Astrocyte (in vitro differentiated cells and primary cell): ENCODE measurements at places on chromosomes 4 and X.

- DNase-seq, result no peak
Measured at GRCh38 chrX:150765782-150766350, 72.7 kb downstream of the MTMR1 start.

GRCh38 chr4:177374966-177375365 is 65.3 kb downstream of the NEIL3 start:
- no peak for DNase-seq

DNA sequence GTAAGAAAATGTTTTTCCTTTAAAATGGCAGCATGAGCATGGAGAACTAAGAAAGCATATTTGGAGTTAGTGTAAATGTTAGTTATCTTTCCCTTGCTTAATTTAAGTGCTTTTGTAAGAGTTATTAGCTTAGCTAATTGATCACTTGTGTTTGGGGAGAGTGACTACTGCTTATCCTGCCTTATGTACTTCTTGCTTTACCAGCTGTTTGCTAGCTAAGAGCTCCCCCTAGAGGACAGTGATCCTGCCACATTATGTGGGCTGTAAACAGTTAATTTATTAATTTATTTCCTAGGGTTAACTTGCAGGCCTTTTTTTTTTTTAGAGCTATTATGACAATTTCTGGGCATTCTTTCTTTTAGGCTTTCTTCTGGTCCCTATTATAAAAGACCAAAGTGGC is 435.8 kb downstream of the MAGEB5 start:
- no peak for DNase-seq

- DNase-seq, result no peak
Measured at GRCh38 chr4:40190880-40191815, 5.7 kb upstream of the RHOH start.

- no peak for DNase-seq
Measured at GRCh38 chr4:139848028-139848427, 182.4 kb downstream of the MGST2 start.

DNA sequence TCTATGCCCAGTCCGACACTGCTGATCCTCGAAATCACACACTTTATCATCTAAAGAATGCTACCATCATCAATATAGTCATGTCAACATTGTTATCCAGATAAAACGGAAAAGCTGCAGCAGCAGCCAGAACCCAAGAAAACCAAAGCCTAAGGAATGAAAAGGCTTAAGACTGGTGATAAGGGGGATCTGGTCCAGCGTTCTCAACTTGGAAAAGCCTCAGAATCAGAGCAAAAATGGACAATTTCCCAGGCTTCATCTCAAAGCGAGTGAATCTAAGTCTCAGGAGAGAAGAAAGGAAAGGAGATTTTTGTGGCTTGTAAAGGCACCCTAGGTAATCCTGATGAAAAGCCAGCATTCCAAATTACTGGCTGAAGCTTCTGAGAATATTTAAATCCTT is 8.2 kb downstream of the ZNF518B start:
- DNase-seq, result no peak

GRCh38 chrX:45716750-45717149 is 516.1 kb upstream of the DIPK2B start:
- DNase-seq, result no peak
